Activated naive CD4-positive, alpha-beta T cell (primary cell): ENCODE measurements at places on chromosomes 16 and 17.

GRCh38 chr17:57724026-57724728, 20.9 kb downstream of the CCDC182 start:
- DNase-seq = no peak

DNA sequence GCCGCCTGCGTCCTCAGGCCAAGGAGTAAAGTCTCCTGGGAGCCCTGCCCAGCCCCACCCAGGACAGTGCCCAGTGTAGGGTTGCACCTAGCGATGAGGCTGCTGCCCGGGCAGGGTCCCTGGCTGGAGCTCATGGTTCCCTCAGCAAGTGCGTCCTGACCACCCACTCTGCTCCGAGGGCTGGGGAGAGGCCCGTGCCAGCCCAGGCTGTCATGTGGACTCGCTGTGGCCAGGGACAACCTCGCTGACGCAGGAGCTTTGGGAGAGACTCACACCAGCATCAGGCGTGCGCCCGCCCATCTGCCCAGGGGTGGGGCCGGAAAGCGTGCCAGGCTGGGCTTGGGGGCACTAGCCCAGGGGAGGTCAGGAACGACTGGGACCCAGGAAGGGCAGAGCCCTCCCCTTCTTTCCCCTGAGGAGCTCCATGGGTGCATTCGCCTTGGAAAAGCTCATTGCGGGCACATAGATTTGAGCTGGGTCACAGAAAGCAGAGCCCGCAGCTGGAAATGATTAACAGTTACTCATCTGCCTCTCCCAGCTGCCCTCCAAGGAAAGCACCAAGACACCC, 19.7 kb downstream of the DPEP1 start:
- no peak for DNase-seq

DNA sequence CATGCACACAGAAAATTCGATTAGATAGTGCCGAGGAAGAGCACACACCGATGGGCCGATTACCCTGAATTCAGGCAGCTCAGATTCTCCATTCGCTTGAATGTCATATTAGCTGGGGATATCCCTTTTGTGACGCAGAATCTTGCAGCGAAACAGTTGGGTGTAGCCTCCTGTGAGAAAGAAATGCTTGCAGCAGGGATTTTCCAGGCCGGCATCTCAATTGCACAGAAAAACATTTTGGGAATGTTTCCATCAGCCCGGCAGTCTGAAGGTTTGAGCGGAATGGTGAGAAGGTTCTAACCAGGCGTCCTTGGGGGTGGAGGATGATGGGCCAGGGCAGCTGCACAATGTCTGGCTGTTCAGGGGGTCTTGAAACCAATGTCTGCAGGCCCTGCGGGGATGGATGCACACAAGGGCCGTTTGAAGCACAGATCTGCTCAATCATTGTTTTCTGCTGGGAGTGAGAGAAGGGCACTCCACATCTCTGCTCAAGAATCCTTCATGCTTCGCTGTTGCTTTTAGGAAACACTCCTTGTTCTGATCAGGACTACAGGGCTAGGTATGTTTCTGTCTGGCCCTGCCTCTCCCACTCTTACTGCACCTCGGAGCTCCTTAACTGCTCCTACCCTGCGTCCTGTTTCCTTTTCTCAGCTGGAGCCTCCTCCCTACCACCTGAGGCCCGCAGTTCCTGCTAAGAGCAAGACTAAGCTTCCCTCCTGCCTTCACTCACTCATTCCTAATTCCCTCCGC, 94.6 kb downstream of the CMIP start:
- DNase-seq = no peak

- no peak for DNase-seq
Measured at GRCh38 chr17:50198026-50198669, 3.3 kb downstream of the COL1A1 start.

GRCh38 chr16:58252716-58253115, 42.1 kb downstream of the PRSS54 start:
- DNase-seq = no peak

GRCh38 chr16:14309001-14309886, 238.1 kb downstream of the MRTFB start:
- no peak for DNase-seq

- DNase-seq = peak; percentile 13
Measured at GRCh38 chr17:45050481-45051059, 862 bp downstream of the DCAKD start.

DNA sequence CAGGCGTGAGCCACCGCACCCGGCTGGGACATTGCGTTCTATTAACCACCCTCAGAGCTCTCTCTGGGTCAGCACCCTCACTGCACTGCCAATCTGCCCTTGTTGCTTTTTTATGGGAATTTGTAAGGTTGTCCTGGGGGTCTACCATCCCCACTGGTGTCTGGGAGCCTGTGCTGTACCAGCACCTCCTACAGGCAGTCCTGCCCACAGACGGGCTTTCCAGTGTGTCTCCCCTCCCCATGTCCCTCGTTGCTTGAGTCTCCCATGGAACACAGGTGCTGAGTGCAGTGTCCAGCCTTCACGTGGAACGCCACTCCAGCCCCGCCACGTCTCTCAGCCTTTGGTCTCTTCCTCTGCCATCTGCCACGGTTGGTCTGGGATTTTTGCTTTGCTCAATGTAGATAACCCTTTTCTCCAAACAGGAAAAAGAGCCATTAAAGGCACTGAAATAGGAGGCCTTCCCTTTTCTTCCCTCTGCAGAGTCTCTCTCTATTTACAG, 68.0 kb upstream of the CBX4 start:
- no peak for DNase-seq

- DNase-seq = no peak
Measured at GRCh38 chr16:86661706-86662105, 83.4 kb downstream of the FOXL1 start.

GRCh38 chr17:48818361-48818841, 1.4 kb upstream of the TTLL6 start:
- no peak for DNase-seq

GRCh38 chr17:74842599-74843351, 16.9 kb downstream of the GRIN2C start:
- no peak for DNase-seq

DNA sequence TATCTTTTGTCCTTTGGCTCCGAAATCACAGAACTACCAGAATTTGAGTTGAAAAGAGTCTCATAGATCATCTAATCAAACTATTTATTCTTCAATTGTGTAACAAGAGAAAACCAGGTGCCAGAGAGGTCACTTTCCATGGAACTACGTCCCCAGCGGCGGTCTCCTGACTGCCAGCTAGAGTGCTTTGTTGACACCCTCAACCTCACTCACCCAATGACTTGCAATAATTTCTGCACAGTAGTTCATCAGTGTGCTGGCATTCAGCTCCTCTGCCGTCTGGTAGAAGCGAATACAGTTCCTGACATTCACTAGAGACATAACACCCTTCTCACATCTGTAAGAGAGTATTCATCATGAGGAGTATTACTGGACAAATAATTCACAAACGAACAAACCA, 54.2 kb downstream of the ANKFY1 start:
- DNase-seq = no peak

DNA sequence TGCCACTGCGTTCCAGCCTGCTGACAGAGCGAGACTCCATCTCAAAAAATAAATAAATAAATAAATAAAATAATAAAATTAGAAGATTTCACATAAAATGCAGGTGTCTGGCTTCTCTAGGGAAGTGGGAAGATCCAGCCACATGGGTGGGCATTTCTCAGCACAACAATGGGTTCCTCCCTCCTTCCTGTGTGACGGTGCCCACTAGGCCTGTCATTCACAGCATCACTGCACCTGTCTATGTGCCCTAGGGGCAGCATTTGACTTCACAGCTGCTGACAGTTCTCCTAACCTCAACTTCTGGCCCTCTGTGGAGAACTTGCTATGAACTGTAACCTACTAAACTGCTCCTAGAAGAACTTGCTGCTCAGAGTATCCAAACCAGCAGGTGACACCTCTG, 3.0 kb downstream of the ABHD15 start:
- no peak for DNase-seq

DNA sequence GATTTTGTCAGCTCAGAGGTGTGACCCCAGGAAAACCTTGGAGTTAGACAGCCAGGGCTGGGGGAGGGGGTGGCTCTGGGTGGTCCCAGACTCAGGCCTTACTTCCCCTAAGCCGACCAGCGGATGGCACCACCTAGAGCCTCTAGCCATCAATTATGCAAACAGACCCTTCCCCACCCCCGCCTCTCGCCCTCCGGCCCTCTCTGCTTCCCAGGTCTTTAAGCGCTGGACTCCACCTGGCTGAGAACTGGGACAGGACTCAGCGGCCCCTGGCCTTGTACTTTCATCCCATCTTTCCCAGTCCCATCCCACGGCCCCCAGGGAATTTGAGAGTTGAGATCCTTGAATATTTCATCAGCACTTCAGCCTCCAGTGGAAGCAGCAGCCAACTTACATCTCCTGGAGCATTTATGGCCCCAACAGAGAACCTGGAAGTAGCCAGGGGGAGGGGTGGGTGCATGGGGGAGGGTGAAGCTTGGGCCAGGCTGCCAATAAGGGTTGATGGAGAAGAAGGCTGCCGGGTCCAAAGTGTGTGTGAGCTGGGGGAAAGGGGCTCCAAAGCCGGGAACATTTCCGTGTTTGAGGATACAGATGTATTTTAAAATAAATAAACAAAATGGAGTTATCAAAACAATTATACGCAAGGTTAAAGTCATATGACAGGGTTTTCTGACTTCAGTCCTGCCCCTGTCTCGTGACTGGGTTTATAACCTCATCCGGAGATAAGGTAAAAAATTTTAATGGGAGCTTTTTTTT, 7.5 kb upstream of the JUP start:
- no peak for DNase-seq
